ENCODE measurements at places on chromosomes 3 and 15.
A peak's percentile ranks its signal among the peaks of the same experiment; 100 is the strongest.

- DNase-seq, result no peak
These were observed 3.3 kb upstream of the CA12 start for GRCh38 chr15:63384906-63385305.

GRCh38 chr3:81851176-81851575 is 89.7 kb upstream of the GBE1 start:
- DNase-seq, result no peak

- DNase-seq, result peak; percentile 23
These were observed 312.0 kb upstream of the CCDC54 start for GRCh38 chr3:107065094-107065861.

GRCh38 chr3:106083207-106083606 is 214.4 kb upstream of the CBLB start:
- DNase-seq, result no peak

- DNase-seq, result no peak
These were observed 241.1 kb upstream of the TOPAZ1 start for GRCh38 chr3:44000586-44000985.

- DNase-seq, result no peak
These were observed 70.3 kb downstream of the TRIM42 start for GRCh38 chr3:140748171-140748570.

GRCh38 chr3:188051801-188052168 is 102.2 kb upstream of the LPP start:
- no peak for DNase-seq

DNA sequence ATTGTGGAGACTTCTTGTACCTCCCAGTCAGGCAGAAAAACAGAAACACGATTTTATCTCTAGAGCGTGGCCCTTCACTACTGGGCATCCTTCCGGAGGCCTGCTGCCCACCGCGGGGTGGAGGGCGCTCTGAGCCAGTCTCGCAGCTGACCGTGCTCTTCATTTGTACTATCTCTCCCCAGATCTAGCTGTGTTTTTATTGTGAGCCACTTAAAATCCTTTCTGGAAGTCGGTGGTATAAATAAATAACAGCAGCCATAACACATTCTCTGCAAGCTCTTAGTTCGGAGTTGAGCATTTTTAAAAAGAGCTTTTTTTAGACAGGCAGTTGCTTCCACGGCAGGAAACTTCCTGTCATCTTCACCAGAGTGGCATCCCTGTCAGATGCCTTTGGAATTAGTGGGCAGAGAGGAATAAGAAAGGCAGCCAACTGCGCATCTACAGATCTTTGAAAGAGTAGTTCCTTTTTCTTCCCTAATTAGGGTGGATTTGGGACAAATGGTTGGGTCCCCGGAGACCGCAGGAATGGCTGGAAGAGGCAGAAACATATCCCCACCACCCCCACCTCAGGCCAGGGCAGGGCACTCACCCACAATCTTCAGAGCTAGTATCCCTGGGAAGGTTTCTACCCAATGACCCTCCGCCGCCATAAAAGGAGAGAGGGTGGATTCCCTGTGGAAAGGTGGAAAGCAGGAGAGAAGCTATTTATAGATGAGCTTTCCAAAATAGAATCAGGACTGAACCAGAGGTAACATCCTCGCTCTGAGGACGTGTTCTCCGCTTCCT is 91.1 kb downstream of the TOP2B start:
- no peak for DNase-seq

- DNase-seq, result no peak
These were observed 75.1 kb downstream of the CD200 start for GRCh38 chr3:112407888-112408702.

- DNase-seq, result no peak
These were observed 157.6 kb upstream of the PPP2R3A start for GRCh38 chr3:135807879-135808278.

- DNase-seq, result no peak
These were observed 266.1 kb upstream of the C2CD4B start for GRCh38 chr15:62431008-62431797.

GRCh38 chr3:128884992-128885391 is 5.6 kb downstream of the ACAD9 start:
- DNase-seq, result no peak

- DNase-seq, result peak; percentile 17
These were observed 2.0 kb downstream of the FOXP1 start for GRCh38 chr3:71581457-71582035.

DNA sequence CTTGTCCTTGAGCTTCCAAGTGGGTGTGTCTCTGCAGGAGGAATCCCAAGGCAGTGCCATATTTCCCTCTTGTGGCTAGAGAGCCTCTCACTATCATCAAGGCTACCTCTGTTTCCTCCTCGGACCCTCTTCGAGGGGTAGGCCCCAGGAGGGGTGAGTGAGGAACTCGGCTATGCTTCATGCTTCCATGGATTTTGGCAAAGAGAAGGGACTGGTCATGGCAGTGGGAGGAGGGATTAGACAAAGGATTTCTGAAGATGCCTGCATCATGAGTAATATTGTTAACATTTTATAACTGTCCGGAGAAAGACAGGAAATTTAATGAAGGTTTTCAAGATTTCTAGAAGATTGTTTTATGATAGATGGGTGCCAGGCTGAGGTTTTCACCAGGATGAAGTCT is 241.5 kb downstream of the CLSTN2 start:
- no peak for DNase-seq

DNA sequence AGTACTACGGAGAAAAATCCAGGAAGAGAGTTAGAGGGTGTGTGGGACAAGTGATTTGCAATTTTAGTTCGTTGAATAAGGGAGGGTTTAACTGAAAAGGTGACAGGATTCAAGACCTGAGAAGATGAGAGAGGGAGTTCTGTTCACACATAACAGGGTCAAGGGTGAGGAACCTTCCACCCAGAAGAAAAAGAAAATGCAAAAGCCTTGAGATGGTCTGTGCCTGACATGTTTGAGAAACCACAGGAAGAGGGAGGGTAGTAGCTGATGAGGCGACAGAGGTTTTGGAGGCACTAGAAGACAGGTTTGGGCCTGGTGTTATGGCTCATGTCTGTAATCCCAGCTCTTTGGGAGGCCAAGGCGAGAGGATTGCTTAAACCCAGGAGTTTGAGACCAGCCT is 591 bp upstream of the SLC25A20 start:
- no peak for DNase-seq

DNA sequence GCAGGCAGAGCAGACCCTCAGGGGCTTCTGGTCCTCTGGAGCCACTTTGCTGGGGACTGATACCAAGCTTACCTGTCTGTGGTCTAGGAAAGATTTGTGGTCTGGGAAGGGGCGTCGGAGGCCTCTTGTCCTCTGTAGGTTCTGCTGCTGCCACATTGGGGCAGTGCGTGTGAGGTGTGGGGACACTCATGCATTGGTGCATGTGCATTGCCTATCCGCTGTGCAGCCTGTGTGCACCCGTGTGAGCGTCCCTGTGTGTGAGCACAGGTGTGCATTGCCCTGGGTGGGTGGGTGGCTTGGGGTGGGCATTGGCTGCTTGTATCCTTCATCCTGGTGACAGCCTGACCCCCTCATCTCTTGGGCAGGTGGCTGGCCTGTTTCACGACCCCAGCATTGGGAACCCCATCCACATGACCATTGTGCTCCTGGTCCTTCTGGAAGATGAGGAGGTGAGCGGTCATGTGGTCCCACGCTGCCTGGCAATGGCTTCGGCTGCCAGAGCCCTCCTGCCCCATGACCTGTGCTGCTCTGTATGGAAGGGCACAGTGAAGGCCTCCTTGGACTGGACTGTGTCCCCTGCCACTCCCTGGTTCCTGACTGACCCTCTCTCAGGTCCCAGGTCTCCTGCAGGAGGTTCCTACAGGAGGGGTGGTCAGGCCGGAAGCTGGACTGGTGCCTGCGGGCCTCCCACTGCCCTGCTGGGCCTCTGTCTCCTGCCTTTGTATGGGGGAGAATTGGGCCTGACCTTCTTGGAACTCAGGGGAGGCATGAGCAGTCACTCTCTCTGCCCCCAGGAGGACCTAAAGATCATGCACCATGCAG is 41.5 kb downstream of the SAXO2 start:
- DNase-seq, result no peak

DNA sequence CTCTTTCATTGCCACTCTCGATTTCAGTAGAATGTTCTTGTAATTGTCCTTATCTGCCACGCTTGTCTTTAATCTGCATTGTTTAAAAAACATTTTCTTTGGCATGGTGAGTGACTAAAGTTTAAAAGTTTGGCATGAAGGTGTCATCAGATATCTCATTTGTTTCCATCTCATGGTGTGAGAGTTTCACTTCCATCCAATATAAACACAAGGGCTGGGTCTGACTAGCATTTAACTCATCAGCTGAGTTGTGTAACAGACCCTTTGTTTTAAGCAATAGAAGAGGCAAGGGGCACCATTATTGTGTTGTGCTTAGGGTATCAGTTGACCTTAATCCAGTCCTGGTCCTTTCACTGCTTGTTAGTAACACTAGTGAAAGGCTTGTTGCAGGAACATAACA is 49.9 kb upstream of the IL12A start:
- DNase-seq, result no peak

- no peak for DNase-seq
These were observed 31.9 kb upstream of the XIRP1 start for GRCh38 chr3:39224288-39224687.

GRCh38 chr15:87604857-87605446 is 651.6 kb downstream of the NTRK3 start:
- DNase-seq, result no peak

DNA sequence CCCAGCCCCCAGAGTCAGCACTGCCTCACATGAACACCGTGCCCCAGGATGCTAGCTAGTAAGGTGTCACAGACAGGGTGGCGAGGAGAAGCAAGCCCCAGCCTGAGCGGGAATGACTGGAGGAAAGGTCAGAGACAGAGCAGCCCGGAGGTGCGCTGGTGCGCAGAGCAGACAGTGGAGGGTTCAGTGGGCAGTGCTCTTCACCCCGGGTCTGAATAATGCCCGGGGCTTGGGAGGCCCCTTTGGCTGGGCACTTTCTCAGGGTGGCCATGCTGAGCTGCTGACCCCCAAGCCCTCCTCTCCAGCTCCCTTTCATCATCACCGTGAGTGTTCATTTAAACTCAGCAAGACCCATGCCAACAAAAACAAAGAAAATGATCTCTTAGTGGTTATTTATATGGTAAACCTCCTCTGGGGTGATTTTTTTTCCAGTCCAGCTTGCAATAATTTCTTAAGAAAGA is 110.8 kb downstream of the VGLL4 start:
- DNase-seq, result no peak

GRCh38 chr3:44421280-44421679 is 56.2 kb downstream of the ZNF445 start:
- DNase-seq, result no peak

- no peak for DNase-seq
These were observed 349.7 kb downstream of the LPP start for GRCh38 chr3:188503647-188504046.

- no peak for DNase-seq
These were observed 16.8 kb upstream of the SMAD3 start for GRCh38 chr15:67048281-67049279.

DNA sequence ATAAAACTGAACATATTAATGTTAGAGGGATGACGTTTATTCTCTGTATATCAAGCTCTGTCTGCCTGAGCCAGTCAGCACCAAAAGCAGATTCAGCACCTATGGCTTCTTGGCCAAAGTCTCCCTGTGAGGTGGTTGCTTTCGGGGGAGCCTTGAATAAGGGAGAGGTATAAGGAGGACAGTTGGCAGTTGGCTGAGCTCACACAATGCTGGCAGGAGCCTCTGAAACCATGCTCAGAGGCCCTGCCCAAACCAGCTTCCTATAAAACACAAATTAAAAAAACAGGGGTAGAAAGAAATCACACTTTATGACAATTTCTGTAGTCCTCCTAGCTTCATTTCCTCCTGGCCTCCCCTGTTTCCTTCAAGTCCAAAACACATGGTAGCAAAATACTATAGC is 18.8 kb downstream of the ARHGEF3 start:
- DNase-seq, result no peak

- DNase-seq, result no peak
These were observed 10.8 kb upstream of the FYCO1 start for GRCh38 chr3:46006238-46007032.

DNA sequence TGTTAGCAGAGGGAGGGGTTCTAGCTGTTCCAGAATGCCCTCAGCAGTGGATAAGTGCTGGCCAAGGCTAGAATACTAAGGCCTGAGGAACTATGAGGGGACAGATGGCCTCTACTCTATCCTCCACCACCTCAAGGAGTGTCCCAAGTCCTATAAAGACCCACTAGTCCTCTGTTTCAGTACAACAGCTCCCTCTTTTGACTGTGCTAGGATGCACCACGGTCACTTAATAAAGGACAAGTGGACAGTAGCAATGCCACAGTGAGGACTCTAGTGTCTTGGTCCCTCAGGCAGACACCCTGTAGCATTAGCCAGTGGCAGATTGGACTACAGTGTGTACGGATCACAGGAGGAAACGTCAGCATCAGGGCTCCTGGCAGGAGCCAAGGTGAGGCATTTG is 171.8 kb upstream of the PROK2 start:
- DNase-seq, result no peak

GRCh38 chr15:69798481-69799250 is 299.1 kb downstream of the TLE3 start:
- no peak for DNase-seq

GRCh38 chr15:96428742-96429141 is 98.2 kb downstream of the NR2F2 start:
- DNase-seq, result no peak

DNA sequence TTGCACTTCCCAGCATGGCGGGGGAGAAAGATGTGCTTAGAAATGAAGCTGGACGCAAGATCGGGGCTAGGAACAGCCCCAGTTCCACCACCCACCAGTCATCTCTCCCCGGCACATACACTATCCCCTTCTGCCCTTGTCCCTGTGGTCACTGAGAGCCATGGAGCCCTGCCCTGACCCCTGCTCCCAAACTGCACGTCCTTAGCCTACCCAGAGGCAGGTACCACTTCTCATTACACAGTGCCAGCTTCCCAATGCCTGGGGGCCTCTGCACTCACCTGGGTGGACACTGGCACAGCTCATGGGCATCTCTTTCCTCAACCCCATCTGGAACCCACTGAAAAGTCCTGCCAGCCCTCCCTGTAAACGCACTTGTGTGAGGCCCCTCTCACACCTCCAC is 139.3 kb upstream of the PRR20G start:
- DNase-seq, result no peak

- no peak for DNase-seq
These were observed 108.3 kb downstream of the OCA2 start for GRCh38 chr15:27990521-27991515.

GRCh38 chr3:55468251-55468650 is 18.9 kb downstream of the WNT5A start:
- DNase-seq, result no peak

DNA sequence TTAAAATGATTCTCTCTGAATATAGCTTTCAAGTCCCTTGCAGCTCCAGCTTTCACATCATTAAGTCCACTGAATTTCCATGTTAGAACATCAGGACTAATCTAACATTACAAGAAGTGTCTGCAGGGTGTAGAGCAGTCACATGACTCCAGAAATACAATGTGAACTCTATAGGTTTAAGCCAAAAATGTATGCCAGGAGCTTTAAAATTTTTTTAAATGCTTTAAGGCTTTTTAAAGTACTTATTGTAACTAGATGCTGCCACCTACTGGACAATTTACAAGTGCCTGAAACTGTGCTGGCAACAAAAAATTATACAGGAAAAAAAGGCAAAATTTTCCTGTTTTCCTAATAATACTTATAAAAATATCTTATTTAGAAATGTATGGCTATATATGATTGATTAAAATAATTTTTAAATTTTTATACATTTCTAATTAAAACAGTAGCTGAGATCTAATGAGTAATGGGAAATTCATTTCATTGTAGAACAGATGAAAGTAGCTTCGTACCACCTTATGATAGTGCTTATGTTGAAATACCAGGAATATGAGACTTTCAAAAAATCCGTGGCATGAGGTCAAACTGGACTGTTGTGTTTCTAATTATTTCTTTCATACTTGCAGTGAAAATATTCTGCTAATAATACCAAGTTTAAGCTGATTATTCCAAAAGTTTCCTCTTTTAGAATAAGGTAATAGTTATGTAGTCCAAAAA is 25.7 kb downstream of the FSIP1 start:
- peak; percentile 25 for DNase-seq
